Stimulated activated CD8-positive, alpha-beta memory T cell treated with anti-CD3 and anti-CD28 coated beads, Interleukin-15, amount 100 ng/mL, for 48 hours (primary cell): ENCODE measurements at places on chromosomes 3 and 15.

- DNase-seq = no peak
Observed at GRCh38 chr3:110881069-110881468, 190.5 kb upstream of the NECTIN3 start.

- DNase-seq = no peak
Observed at GRCh38 chr15:60651101-60651500, 172.2 kb upstream of the ICE2 start.

DNA sequence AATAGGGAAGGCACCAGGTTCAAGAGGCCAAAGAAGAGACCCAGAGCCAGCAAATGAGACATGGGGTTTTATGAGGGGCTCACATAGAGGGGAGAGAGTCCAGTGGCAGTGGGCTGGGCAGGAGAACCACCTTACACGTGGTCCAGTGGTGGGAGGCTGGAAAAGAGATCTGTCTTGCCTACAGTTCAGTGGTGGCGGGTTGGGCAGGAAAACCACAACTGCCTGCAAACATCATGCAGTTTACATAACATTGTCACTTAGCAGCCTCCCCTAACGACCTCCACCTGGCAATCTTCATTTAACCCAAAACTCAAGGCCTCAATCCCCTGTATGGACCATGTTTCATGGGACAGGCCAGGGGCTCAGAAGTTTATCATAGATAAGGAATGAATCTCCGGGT is 29.1 kb downstream of the CRYGS start:
- no peak for DNase-seq

DNA sequence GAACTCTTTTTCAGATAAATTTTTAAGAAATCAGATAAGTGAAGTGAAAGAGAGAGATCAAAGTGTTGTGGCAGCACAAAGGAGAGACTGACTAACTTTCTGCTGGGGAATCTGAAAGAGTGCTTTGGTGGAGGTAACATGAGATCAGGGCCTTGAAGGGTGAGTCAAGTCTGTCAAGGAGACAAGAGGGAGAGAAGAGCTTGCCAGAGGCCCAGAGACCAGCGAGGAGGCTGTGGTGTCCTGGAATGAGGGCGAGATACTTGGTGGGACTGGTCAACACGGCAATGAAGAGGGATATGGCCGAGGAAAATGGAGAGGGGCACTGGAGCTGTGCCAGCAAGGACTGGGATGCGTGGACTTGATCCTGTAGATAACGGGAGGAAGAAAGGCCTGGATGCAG is 4.6 kb downstream of the TADA3 start:
- no peak for DNase-seq

- DNase-seq = no peak
Observed at GRCh38 chr3:62832553-62832952, 42.7 kb downstream of the CADPS start.
